Transverse colon (tissue), 4 donors: ENCODE measurements at places on chromosomes 11 and 22. TPM values are rescaled to one million over a fixed set of nuclear protein-coding genes. Genes with fewer than 3 reads are reported as not detected.

GRCh38 chr11:74288161-74288560 is 23.3 kb downstream of the P4HA3 start:
- DNase-seq: no peak

The ANGPTL5 gene
- 0.96 TPM for total RNA-seq

The OTOG gene
- total RNA-seq: not detected

The MS4A3 gene
- total RNA-seq: not detected

The GLYAT gene
- total RNA-seq: not detected

The TENM4 gene
- 0.37 TPM for total RNA-seq

The FGF3 gene
- total RNA-seq: not detected

DNA sequence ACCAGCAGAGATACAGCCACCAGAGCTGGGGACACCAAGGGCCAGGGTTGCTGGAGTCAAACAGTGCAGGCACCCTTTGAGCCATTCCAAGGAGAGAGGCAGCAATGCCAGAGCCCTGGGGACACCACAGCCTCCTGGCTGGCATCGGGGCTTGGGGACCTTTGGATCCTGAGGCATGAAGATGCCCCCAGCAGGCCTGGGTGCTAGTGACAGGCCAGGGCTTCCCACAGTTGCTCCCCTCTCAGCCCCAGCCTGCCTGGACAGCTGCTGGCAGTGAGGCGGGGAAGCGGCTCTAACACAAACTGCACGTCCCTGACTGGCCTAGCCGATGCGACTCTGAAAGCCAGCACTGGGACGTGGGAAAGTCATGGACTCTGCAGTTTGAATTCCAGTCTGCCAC is 2.7 kb downstream of the CD5 start:
- DNase-seq: no peak

GRCh38 chr11:126704096-126704495 is 296.5 kb downstream of the KIRREL3 start:
- DNase-seq: no peak

GRCh38 chr11:85737738-85738137 is 51.7 kb upstream of the CCDC89 start:
- DNase-seq: peak; percentile 22

DNA sequence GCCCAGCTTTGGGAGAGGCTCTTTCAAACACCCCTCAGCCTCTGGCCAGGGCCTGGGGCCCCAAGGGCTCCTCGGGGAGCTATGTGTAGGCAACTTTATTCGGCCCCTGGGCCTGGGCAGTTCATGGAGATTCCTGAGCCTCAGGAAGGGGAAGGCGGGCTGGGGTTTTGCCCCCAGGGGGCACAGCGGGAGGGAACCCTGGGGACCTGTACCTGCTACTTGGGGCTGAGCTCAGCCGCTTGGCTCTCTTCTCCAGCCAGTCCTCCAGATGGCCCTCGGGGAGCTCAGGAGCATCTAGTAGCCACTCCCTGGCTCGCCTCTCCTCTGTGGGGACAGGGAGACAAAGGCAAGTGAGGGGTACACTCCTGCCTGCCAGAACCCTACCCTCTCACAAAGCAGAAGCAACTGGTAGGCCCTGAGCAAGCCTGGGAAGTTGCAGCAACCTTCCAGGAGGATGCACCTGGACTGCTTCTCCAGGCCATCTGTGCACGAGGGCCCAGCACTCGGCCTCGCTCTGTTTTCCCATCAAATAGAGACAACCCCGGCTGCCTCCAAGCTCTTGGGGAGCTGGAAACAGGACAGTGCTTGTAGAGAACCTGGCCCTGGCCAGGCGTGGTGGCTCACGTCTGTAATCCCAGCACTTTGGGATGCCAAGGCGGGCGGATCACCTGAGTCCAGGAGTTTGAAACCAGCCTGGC is 18.5 kb downstream of the CABP7 start:
- no peak for DNase-seq

DNA sequence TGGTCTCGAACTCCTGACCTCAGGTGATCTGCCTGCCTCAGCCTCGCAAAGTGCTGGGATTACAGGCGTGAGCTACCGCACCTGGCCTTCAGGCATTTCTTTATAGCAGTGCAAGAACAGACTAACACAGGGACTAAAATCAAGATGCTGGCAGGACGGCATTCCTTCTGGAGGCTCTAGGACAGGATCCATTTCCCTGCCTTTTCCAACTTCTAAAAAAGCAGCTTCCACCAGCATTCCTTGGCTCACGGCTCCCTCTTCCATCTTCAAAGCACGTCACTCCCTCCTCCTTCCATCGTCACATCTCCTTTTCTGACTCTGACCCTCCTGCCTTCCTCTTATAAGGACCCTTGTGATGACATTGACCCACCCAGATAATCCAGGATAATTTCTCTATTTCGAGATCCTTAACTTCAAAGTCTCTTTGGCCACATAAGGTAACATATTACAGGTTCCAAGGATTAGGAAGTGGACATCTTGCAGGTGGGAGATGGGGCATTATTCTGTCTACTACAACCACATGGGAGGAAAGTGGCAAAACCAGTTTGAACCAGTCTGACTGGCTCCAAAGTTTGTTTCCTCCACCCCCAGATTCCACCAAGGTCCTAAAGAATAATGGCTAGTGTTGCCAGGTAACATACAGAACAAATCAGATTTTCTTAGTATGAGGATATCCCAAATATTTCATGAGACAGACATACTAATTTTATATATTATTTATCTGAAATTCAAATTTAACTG is 172.5 kb downstream of the MN1 start:
- no peak for DNase-seq

The BBOX1 gene
- not detected for total RNA-seq

DNA sequence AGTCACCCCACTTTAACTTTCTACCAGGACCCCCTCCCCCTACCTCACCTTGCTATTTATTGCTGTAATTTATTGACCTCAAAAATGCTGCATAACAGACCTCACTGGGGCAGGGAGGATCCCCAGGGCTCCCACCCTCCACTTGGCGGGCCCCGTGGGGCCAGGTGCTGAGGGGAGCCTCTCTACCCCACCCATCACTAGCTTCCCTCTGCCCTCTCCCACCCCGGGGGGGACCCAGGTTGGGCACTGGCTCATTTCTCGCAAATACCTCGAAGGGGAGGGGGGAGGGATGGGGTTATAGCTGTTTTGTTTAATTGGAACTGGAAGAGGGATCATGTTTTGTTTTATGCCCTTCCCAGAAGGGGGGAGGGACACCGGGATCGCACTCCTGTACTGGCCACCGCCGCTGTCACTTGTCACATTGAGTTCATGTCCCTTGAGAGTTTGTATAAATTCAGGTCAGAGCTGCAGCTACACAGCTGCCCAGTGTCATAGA is 16.3 kb upstream of the TMEM191C start:
- no peak for DNase-seq

The SCN3B gene
- 1.1 TPM for total RNA-seq

The SLC16A8 gene
- total RNA-seq: not detected

The GTSE1 gene
- total RNA-seq: 1.00 TPM

GRCh38 chr11:2730272-2731129 is 30.7 kb upstream of the KCNQ1OT1 start:
- DNase-seq: no peak

DNA sequence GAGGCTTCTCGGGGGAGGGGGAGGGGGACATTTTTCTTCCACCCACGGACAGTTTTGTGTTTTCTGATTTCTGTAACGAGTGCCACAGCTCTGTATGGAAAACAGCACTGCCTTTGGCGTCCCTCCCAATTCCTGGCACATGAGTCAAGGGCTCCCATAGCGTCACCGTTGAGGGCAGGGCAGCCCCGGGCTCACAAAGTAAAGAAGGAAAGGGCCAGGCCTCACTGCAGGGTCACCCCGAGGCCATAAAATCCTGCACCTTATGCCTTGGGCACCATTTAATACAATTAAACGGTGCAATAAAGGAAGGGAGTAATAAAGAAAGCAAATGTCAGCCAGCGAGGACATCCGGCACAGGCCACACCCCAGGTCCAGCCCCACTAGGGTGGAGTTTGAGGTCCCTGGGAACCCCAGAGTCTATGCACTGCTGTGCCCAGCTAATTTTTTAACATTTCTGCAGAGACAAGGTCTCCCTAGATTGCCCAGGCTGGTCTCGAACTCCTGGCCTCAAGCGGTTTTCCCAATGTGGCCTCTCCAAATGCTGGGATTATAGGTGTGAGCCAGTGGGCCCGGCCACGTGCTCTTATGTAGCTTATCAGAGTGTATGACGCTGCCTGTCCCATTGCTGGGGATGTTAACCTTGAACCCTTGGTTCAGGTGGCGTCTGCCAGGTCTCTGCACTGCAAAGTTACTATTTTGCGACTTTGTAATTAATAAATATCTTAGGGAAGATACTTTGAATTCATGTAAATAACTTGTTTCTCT is 13.6 kb upstream of the MUC2 start:
- peak; percentile 92 for DNase-seq

- no peak for DNase-seq
Measured at GRCh38 chr11:8030526-8031247, 43.5 kb downstream of the EIF3F start.

- DNase-seq: no peak
Measured at GRCh38 chr11:46249103-46249937, 28.1 kb upstream of the CREB3L1 start.

GRCh38 chr11:69498614-69499175 is 17.2 kb downstream of the LINC01488 start:
- no peak for DNase-seq

DNA sequence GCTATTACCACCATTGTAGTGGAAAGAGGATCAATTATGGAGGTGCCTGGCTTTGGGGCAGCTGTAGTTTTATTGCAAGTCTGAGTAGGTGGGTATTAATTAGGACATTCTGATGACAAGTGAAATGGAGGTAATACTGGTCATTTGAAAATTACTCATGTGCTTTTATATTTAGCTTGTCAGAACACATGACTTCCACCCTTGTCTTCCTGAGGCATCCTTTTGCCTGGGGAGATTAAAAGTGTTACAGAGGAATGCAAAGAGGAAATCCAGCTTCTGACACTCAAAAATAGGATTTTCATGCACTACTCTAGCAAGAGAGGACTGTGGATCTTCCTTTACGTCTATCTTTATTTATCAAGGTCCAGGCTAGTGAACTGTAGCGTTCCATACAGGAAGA is 44.7 kb upstream of the CAPRIN1 start:
- DNase-seq: no peak

DNA sequence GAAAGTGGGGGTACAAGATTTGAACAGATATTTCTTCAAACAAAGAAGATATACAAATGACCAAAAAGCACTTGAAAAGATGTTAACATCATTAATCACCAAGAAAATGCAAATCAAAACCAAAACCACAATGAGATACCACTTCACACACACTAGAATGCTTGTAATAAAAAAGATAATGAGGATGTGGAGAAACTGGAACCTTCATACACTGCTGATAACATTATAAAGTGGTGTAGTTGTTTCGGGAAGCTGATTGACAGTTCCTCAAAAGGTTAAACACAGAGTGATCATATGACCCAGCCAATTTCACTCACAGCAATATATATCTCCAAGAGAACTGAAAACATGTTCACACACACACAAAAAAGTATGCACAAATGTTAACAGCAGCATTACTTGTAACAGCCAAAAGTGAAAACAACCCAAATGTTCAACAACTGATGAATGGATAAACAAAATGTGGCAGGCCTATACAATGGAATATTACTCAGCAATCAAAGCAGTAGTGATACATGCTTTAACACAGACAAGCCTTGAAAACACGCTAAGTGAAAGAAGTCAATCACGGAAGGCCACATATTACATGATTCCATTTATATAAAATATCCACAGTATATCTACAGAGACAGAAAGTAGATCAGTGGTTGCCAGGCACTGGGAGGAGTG is 15.1 kb downstream of the PITPNB start:
- no peak for DNase-seq

The MYOD1 gene
- not detected for total RNA-seq

- DNase-seq: no peak
Measured at GRCh38 chr22:49699476-49699875, 128.2 kb downstream of the BRD1 start.

DNA sequence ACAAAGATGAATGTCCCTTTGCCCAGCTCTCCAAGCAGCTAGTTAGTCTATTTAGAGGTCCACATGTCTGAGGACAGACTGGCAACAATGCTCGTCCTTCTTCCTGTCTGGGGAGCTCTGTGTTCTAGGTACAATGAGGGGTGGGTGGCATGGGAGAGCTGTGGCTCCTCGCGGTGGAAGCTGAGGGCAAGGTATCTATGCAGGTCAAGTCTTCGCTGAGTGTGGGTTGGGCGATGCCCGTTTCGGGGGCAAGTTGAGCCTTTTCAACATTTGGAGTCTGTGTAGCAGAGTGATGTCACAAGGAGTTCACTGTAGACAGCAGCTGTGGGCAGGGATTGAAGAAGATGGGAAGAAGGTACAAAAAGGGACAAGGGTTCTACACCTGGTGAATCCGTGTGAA is 163.2 kb downstream of the FEZ1 start:
- no peak for DNase-seq

DNA sequence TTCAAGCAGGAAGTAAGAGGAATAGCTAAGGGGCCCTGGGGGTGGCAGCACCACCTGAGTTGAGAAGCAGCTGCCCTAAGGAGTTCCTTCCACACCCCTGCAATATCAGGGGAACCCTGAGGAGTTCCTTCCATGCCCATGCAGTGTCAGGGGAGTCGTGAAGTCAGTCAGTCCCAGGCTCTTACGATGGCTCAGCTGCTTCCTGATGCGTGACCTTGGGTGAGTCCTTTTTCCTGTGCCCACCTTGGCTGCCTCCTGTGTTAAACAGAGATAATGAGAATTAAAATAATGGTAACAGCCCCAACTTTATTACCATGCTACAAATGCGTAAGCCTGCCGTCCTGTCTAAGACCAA is 181.1 kb downstream of the MIAT start:
- no peak for DNase-seq

The PHLDA2 gene
- not detected for total RNA-seq

The CABP4 gene
- total RNA-seq: 1.2 TPM

The VPS11 gene
- total RNA-seq: 31.6 TPM
